ENCODE measurements at places on chromosomes 1 and 21.

DNA sequence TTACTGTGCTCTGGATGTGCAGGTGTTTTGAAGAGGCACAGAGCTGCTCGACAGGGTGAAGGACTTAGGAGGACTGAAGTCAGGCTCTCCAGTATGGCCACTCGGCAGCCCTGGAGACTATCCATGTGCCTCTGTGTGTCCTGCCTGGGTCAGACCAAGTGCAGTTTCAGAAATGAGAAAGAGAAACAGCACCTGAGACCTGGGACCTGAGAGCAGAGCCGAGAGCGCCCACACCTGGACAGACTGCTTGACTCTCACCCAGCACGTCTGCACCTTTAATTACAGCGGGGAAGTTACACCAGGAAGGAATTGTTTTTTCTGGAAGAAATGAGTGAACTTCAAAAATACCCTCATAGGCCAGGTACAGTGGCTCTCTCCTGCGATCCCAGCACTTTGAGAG, 59.7 kb upstream of the COL6A1 start:
- no peak for DNase-seq

GRCh38 chr1:218351391-218352074, 6.4 kb downstream of the TGFB2 start:
- peak; percentile 3 for DNase-seq

- DNase-seq, result no peak
Observed at GRCh38 chr1:53572065-53572814, 113.0 kb downstream of the DMRTB1 start.

- DNase-seq, result no peak
Observed at GRCh38 chr21:34221331-34222030, 142.3 kb upstream of the KCNE2 start.

GRCh38 chr1:53792806-53793205, 45.3 kb downstream of the NDC1 start:
- DNase-seq, result no peak

- no peak for DNase-seq
Observed at GRCh38 chr1:246117066-246117791, 389.9 kb downstream of the SMYD3 start.

DNA sequence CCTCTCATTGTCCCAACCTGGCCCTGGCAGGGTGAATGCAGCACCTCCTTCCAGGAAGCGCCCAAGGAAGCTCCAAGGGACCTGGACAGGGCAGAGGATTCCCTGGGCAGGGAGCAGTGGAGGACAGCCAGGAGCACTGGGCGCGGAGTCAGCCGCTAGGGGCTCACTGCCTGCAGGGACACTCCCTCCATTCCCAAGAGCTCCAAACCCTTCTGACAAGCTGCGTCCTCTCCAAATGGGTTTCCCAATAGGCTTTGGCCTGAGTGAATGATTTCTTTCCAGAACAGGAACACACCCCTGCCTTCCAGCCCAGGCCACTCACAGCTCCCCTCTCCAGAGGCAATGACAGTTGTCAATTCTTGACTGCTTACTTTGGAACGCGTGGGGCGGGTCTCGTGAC, 128.5 kb upstream of the EDN2 start:
- no peak for DNase-seq

DNA sequence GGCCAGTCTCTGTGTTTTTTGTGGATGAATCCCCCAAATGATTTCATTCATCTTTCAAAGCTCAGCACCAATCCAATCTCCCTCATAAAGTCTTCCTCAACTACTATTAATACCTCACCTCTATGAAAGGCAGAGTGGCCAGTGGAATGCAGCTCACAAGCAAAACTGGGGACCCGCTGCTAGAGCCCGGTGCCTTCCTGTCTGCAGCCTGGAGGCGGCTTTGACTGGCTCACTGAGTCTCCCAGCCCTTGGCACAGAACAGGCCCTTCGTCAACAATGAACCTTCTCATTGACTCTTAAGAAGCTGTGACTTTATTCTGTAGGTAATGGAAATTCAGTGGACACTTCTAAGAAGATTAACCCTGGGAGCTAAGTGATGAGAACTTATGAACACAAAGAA, 86.8 kb upstream of the RAB4A start:
- no peak for DNase-seq

DNA sequence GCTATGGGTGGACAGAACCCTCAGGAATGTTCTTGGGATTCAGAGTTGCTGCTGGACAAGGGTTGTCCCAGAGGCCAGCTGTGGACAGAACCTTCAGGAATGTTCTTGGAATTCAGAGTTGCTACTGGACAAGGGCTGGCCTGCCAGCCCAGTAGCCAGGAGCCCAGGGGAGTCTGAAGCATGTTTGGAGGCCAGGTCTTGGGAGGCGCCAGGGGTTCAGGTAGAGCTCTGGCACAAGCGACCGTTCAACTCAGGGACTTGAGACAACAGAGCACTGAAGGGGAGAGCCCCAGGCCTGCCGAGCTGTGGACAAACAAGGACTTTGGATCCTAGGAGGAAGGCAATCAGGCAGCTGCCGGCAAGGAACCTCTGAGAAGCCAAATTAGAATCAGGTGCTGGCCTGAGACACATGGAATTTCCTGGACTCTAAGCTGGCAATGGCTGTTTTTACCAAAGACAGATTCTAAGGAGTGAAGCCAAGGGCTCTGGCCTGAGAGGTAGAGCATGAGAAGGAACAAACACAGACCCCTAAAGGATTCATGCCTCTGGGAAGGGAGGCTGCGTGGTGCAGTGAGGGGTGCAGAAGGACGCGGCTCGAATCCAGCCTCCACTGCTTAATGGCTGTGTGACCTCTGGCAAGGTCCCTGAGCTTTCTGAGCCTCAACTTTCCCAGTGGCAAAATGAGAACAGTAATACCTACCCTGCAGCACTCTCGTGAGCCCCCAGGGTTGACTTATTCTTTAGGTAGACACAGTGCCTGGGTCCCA, 13.4 kb downstream of the PLA2G5 start:
- no peak for DNase-seq

- DNase-seq, result no peak
Observed at GRCh38 chr1:92803140-92803887, 18.4 kb upstream of the EVI5 start.

GRCh38 chr1:2385606-2386280, 5.6 kb downstream of the MORN1 start:
- DNase-seq, result no peak

GRCh38 chr1:174265282-174265681, 106.0 kb downstream of the RABGAP1L start:
- no peak for DNase-seq

Measured in T-helper 9 cell (primary cell).